Hair follicle dermal papilla cell (primary cell): ENCODE measurements at places on chromosomes 2 and 18. TPM values are rescaled to one million over a fixed set of nuclear protein-coding genes. Genes with fewer than 3 reads are reported as not detected.

The FARP2 gene
- total RNA-seq: 70.1 and 123 TPM in 2 replicates

The RAD51AP2 gene
- total RNA-seq: not detected in 2 replicates

The C1GALT1C1L gene
- total RNA-seq: 0.16 and 0.97 TPM in 2 replicates

The VAMP5 gene
- 32.5 and 59.5 TPM in 2 replicates for total RNA-seq

The ASNSD1 gene
- total RNA-seq: 60.5 and 62.2 TPM in 2 replicates

The FEV gene
- not detected in 2 replicates for total RNA-seq

The NIF3L1 gene
- total RNA-seq: 15.3 and 16.9 TPM in 2 replicates

The RGPD4 gene
- total RNA-seq: under 0.01 TPM in 1 of 2 replicates, not detected in the other

The SCLY gene
- 15.6 and 16.3 TPM in 2 replicates for total RNA-seq

The TSPYL6 gene
- under 0.01 TPM in 1 of 2 replicates, not detected in the other for total RNA-seq

The SMYD1 gene
- total RNA-seq: not detected in 2 replicates

The PPIL3 gene
- total RNA-seq: 19.0 and 40.2 TPM in 2 replicates

The TMEM247 gene
- not detected in 2 replicates for total RNA-seq

The CD302 gene
- total RNA-seq: 25.0 and 27.4 TPM in 2 replicates

The CD8B2 gene
- total RNA-seq: not detected in 2 replicates

The C2orf66 gene
- total RNA-seq: under 0.01 and 0.12 TPM in 2 replicates

The SERPINB10 gene
- total RNA-seq: 0.16 TPM in 1 of 2 replicates, not detected in the other

The ACYP2 gene
- 5.6 and 10.5 TPM in 2 replicates for total RNA-seq

The LIPG gene
- total RNA-seq: 0.24 and 0.65 TPM in 2 replicates

The TBR1 gene
- total RNA-seq: under 0.01 TPM in 1 of 2 replicates, not detected in the other

The IMPACT gene
- total RNA-seq: 39.7 and 41.9 TPM in 2 replicates

The DSC2 gene
- total RNA-seq: 0.12 and 0.32 TPM in 2 replicates

The PFN4 gene
- total RNA-seq: 0.16 and 0.97 TPM in 2 replicates

The FZD7 gene
- total RNA-seq: 21.3 and 22.6 TPM in 2 replicates

The EHD3 gene
- total RNA-seq: 86.0 and 88.4 TPM in 2 replicates

The SLC16A14 gene
- under 0.01 TPM in 1 of 2 replicates, not detected in the other for total RNA-seq

The ALLC gene
- not detected in 2 replicates for total RNA-seq

The MERTK gene
- total RNA-seq: 0.12 and 0.16 TPM in 2 replicates
